Kidney (tissue), 22 donors: ENCODE measurements at places on chromosomes 1 and 21. TPM values are rescaled to one million over a fixed set of nuclear protein-coding genes. Genes with fewer than 3 reads are reported as not detected.
A peak's percentile ranks its signal among the peaks of the same experiment; 100 is the strongest.

Gene KRTAP12-2
- not detected for total RNA-seq

Gene PGBD5
- 3.7 TPM for total RNA-seq

Gene TRIM17
- total RNA-seq, result 6.5 TPM

Gene FAM151A
- not detected for total RNA-seq

Gene CELA2A
- not detected for total RNA-seq

Gene SCNM1
- total RNA-seq, result 33.4 TPM

Gene ATP6V1G3
- total RNA-seq, result 1.9 TPM

Gene ACAP3
- total RNA-seq, result 39.5 TPM

Gene CD1B
- 0.60 TPM for total RNA-seq

Gene CSRP1
- total RNA-seq, result 236 TPM

- DNase-seq, result no peak
Measured at GRCh38 chr21:40335704-40336103, 468.5 kb downstream of the PCP4 start.

DNA sequence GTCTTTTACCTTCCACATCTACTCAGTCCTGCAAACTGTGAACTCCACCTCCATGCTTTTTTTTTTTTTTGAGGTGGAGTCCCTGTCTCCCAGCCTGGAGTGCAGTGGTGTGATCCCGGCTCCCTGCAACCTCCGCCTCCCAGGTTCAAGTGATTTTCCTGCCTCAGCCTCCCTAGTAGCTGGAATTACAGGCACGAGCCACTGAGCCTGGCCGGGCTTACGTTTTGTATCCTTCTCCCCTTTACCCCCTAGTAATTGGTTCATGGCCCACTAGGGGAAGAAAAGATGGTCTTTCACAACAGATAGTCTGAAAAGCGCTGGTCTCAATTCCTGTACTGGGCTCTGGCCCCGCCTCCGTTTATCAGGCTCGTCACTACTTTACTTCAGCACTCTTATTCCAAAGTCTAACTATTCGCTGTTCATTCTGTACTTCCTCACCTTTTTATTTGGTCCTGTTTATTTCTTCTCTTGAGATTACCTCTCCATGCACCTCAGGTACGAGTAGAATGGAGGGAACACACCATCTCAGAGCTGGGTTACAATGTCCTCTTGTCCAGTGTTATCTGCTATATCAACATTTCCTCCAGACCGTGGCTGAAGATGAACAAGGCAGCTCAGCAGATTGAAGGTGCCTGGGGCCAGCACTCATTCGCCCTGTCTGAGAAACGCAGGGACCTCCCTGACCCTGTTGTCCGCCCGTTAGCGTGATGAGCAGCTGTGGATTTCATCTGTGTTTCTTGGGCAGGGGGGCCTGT lies 16.2 kb downstream of the CNST start:
- no peak for DNase-seq

DNA sequence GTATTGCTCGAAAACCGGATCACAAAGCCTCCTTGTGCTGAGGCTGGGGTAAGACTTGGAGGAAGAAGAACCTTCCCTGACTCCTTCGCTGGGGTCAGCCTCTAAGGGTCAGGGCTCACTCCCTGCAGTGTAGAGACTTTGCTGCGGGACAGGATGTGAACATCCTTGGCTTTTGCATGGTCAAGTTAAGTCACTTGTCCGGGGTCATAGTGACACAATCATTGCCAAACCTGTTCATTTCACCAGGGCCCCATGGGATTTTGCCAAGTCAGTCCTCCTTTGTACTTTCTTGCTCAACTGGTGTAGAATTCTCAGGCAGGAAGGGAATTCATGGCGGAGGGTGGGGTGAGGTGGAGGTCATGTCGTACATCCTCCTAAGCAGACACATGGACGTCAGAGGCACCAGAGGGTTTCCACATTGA lies 24.7 kb upstream of the IL10 start:
- DNase-seq, result no peak

GRCh38 chr1:114094363-114094634 lies 59.4 kb downstream of the SYT6 start:
- no peak for DNase-seq

- DNase-seq, result peak; percentile 95
Measured at GRCh38 chr1:9689011-9689706, 37.6 kb downstream of the PIK3CD start.

GRCh38 chr1:96519851-96520578 lies 201.6 kb upstream of the PTBP2 start:
- DNase-seq, result peak; percentile 84

GRCh38 chr1:221532071-221532773 lies 209.7 kb downstream of the DUSP10 start:
- no peak for DNase-seq

DNA sequence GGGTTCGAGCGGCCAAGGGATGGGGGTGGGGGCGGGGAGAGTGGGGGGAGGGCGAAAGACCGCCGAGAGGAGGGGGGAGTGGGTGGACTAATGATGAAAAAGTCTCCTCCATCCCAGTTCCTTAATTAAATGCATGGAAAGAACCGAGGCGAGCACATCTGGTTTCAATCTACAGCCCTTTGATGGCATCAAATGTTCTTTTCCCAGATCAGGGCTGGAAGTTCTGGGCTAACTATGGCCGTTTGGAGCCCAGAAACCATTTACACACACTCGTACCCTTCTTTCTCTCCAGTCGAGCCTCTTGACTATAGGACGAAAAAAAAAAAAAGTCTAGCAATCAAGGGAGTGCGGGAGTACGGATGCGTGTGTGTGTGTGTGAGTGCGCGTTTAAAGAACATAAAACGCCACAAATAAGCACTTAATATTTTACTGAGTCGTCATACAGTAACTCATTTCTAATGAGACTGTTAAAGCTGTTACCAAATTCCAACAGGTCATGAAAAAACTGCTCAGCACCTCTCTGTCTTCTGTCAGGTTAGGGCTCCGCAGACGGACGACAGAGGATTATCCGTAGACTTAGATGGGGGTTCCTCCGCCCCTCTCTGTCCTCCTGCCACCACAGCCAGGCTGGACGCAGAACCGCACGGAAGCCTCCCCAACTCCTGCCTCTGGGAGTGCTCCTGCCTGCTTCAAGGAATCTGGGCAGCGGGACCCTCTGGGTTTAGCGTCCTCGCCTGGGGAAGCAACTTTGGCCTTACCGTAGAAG lies 2.1 kb upstream of the PRRX1 start:
- peak; percentile 45 for DNase-seq

DNA sequence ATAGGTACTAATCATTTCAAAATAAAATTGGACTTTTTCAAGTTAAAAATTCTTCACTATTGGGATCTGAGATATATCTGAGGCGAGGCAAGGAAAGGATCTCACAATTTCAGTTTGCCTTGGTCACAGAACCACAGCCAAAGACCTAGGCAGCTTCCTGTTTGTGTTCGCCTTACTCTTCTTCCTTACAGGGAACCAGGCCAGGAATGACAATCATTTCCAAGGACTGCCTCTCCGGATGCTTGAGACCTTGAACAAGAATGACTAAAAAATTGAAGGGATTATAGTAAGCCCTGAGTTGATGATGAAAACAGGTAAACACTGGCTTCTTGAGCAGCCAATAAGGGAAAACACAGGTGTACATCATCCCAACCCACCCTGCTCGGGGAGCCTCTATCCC lies 35.2 kb upstream of the SERBP1 start:
- DNase-seq, result no peak

- no peak for DNase-seq
Measured at GRCh38 chr1:193589597-193590040, 403.2 kb upstream of the B3GALT2 start.

- no peak for DNase-seq
Measured at GRCh38 chr1:15276691-15277446, 29.8 kb downstream of the FHAD1 start.

- DNase-seq, result no peak
Measured at GRCh38 chr1:24043345-24044032, 63.4 kb upstream of the SRSF10 start.

- DNase-seq, result peak; percentile 97
Measured at GRCh38 chr1:153880962-153881361, 41.8 kb downstream of the GATAD2B start.

GRCh38 chr1:93136445-93136844 lies 43.8 kb downstream of the TMED5 start:
- no peak for DNase-seq

DNA sequence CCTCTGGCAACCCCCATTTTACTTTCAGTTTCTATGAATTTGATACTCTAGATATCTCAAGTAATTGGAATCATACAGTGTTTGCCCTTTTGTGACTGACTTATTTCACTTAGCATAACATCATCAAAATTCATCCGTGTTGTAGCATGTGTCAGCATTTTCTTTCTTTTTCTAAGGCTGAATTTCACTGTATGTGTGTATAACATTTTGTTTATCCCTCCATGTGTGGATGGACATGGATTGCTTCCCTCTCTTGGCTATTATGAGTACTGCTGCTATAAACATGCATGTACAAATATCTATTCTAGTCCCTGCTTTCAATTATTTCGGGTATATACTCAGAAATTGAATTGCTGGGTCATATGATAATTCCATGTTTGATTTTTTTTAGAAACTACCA lies 97.3 kb downstream of the MAP3K21 start:
- no peak for DNase-seq

GRCh38 chr1:204292740-204293139 lies 67.0 kb downstream of the PLEKHA6 start:
- no peak for DNase-seq

GRCh38 chr1:109275706-109276345 lies 7.1 kb downstream of the PSRC1 start:
- DNase-seq, result peak; percentile 47

GRCh38 chr1:209675565-209676154 lies 448 bp downstream of the G0S2 start:
- peak; percentile 81 for DNase-seq

GRCh38 chr21:29477941-29478340 lies 179.2 kb downstream of the BACH1 start:
- no peak for DNase-seq

DNA sequence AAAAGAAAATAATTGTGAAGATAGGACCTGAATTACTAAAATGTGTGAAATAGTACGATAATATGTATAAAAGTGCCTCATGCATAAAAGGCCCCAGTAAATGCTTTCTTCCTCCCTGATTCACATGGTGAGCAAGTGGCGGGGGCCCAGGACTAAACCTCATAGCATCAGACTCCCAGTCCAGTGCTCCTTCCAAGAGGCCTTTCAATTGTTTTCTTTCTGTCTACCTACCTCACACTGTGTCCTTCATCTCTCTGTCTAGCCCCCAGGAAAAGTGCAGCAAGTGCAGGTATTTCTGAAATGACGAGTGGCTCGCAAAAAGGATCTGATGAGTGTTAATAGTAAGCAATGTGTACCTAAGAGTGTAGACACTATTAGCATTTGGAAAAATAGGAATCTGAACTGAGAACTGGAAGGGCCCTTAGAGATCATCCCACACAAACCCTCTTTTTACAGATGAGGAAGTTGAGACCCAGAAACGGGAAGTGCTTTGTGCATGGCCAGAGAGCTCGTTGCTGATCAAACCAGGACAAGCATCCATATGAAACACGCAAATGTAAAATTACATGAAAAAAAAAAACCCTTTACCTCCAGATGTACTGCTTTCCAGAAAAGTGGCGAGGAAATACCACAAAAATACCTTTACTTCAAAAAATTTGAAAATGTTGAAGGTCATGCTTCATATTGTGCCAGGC lies 118.2 kb upstream of the HOOK1 start:
- no peak for DNase-seq

- DNase-seq, result no peak
Measured at GRCh38 chr1:228411548-228412430, 4.9 kb downstream of the TRIM17 start.

DNA sequence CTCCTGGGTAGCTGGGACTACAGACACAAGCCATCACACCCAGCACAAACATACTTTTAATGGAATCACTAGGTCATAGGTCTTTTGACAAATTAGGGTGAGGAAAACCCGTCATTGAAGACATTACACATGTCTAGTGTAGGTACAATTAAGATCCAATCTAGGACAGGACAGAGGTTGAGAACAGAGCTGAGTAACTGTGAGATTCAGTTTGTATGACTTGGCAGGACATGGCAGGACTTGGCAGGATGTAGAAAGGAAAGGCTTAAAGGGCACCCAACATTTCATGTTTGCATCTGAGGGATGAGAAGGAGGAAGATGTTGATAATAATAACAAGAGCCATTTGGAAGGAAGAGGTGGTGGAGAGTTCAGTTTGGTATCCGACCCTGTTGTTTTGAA lies 483.8 kb downstream of the PCP4 start:
- no peak for DNase-seq

DNA sequence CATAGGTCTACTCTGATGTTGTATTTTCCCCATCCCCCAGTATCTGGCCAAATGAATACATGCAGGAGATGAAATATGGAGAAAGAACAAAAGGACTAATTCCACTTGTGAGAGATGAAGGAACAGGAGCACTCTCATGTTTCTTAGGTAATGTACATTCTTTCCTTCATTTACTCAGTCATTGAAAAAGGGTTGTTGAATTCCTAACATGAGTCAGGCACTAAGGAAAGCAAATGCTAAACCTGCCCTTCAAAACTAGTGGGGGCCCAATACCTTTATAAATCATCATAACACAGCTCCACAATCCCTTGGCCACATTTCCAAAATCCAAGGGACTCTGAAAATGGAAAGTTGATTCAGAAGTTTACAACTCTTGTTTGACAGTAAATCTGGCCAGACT lies 94.3 kb downstream of the DIRAS3 start:
- DNase-seq, result no peak

GRCh38 chr1:81974883-81975555 lies 174.3 kb downstream of the ADGRL2 start:
- DNase-seq, result no peak

GRCh38 chr1:89081005-89081404 lies 16.0 kb upstream of the GBP1 start:
- no peak for DNase-seq
